ENCODE measurements at places on chromosomes 6 and 20.

GRCh38 chr6:63598049-63599036, 26.1 kb downstream of the LOC128125822 start:
- peak; percentile 23 for DNase-seq

DNA sequence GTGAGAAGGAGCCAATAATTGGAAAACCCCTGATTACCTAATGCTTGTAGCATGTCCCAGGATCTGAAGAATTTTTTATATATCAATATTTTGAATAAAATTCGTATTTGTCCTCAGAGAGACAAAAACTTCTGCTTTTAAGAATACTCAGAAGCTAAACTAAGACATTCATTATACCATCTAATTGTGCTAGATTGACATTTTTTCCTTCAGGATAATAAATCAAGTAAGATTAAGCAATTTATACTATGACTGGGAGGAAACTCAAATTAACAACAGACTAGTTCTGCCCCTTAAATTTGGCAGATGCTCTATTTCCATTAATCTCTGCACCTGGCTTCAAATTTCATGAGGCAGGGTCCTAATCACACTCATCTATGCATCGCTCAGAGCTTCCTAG, 291.4 kb downstream of the PLCB1 start:
- no peak for DNase-seq

GRCh38 chr6:77133031-77133430, 330.3 kb downstream of the HTR1B start:
- DNase-seq: no peak

GRCh38 chr6:114389111-114389510, 46.3 kb upstream of the HS3ST5 start:
- DNase-seq: no peak

DNA sequence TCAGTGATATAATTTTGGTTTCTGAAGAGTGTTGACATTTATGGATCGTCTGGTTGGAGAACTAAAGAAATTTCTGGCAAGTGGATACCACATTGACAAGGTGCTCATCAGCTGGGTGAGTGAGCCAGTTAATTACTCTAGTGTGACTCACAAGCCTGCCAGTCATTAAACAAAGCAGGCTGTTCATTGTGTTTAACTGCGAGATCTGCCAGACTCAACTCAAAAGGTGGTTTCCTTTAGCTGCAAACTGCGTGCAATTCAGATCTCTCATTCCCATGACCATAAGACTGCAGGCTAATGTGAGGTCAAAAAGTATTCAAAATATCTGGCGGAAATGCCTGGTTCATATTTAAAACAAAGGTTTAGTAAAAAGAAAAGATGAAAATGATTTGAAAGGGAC, 32.5 kb upstream of the IYD start:
- no peak for DNase-seq

DNA sequence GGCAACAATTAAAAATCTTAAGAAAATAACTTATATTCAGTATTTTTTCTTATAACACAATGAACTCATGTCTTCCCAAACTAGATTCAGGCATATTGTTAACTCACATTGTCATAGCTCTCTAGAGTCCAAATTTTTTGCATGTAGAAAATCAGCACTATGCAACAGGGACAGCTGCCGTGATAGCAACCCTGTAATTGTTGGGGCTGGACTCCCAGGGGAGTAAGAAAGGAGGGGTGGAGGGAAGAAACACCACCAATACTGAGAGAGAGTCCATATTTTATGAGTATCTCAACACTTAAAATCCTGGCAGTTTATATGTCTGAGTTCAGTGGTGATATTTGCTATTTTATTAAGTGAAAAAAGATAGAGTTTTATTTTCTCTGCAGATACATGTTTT, 89.6 kb upstream of the HS3ST5 start:
- no peak for DNase-seq

- DNase-seq: no peak
Measured at GRCh38 chr6:34630040-34630439, 66.5 kb downstream of the ILRUN start.

DNA sequence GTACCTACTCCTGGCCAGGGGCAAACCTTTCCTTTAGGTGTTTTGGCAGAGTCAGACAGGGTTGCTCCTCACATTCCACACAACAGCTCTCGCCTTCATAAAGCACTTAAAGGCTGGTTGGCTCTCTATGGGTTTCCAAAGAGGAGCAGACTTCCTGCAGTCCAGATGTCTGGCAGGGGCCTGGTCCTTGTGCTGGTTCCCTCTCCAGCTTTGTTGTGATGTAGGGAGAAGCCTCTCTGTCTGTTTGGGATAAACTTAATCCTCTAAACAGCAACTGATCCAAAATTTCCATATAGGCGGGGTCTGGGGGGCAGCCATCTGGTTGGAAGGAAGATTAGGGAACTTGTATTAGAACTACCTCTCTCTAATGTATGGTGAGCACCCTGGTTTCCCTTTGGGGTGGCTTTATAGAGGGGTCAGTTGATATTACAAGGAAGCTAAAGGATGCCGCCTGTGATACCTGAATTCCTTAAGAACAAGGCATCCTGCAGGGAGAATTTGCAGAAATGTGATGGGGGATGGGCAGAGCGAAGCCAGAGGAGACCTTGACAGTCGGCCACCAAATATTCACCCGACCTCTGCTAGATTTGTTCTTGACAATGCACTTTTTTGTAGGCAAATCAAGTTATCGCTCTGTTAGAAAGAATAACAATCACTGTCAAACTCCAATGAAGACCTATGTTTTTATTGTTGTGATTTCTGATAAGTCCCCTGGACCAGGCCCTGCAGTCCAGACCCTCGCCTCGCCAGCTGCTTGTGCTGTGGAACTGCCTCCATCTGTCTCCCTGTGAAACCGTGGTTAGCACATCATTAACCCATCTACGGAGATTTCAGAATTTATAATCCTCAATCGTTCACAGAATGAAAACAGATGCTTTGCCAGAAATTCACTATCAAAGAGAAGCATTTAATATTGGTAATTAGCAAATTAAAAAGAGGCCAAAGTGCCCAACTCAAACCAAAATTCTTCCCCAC, 94.0 kb upstream of the RALGAPA2 start:
- DNase-seq: no peak

DNA sequence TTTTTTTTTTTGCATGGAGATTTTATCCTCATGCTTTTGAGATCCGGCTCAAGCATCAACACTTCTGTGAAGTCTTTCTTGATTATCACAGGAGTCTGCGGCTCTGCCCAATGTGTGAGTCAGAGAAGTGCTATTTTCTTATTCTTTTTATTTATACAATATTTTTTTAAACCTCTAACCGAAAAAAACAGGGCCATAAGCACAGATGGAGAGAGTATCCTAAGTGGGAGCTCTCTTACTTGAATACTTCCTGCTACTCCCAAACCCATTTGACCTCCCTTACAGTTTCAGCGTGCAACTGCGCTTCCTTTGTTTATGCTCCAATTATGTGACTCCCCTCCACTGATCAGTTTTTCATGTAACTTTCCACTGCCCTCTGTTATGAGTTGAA, 8.7 kb upstream of the ATXN1 start:
- DNase-seq: no peak

- DNase-seq: no peak
Measured at GRCh38 chr6:8334113-8334512, 101.2 kb downstream of the SLC35B3 start.

Measured in thoracic aorta (tissue), 2 donors.